Dermis blood vessel endothelial cell (primary cell): ENCODE measurements at places on chromosomes 3 and 15. TPM values are rescaled to one million over a fixed set of nuclear protein-coding genes. Genes with fewer than 3 reads are reported as not detected.
A peak's percentile ranks its signal among the peaks of the same experiment; 100 is the strongest.

NMNAT3 gene
- total RNA-seq = 1.1 and 1.5 TPM in 2 replicates

SKOR1 gene
- total RNA-seq = 0.05 TPM in 1 of 2 replicates, not detected in the other

GOLGA6B gene
- total RNA-seq = not detected in 2 replicates

DNA sequence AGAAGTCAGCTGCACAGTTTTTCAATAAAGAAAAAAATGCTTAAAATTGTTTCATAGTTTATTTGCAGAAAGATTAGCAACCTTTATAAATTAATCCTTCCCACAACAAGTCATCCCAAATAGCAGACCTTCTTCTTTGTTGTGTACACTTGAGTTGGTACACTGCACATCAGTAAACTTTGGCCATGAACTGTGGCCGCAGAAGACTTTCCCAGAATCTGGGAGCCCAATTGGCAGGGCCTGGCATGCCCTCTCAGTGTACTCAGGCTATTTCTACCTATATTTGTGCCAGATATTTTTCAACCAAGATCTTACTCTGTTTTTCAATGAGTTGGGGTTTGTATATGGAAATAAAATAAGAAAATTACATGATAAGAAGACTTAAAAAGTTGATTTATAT lies 133.1 kb downstream of the DIPK2A start:
- no peak for DNase-seq

DNA sequence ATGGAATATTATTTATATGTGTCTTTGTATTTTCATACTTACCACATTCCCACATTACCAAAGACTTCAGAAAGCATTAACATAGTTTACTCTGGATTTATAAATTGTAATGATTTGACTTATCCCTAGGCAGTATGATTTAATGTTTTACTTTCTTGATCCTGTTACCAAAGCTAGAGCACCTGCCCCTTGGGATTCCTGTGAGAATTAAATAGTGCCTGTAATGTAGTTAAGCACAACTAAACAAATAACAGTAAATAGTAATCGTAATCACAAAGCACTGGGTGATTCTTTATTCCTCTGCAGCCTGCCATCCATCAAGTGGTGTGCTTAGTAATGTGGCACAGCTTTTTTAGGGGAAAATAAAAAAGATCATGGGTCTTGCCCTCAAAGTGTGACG lies 39.1 kb downstream of the ATP2C1 start:
- no peak for DNase-seq

LYZL4 gene
- total RNA-seq = not detected in 2 replicates

GRCh38 chr3:2657971-2658370 lies 452.2 kb downstream of the IL5RA start:
- no peak for DNase-seq

DNA sequence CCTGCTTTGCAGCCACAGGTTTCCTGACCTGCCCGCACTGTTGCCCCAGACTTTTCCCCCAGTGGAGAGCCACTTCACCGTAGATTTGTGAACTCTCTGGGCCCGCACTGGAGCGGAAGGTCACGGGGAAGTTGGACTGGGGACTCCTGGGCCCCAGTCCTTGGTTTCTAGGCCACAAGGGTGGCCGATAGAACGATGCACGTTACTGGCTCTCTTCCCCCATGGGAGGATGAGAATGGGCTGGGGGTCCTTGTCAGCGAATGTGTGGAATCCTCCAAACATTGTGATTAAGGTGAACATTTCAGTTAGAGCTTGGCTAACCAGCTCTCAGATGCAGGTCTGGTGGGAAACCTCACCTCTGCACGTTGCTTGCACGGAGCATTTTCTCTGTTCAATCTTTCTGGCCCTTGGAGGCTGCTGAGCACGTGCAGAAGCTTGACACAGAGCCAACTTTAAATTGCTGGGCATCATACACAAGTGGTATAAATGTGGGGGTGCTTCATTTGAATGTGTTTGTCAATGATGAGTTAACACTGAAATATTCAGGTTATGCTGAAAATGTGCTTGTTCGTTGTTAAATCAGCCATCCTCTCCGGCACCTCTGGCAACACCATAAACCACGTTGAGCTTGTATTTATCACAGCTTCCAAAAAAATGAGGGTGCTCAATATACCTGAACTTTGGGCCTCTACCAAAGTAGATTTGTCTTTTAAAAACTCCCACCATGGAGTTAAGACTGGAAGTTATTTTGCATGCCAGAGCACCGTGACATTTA lies 976 bp downstream of the DIS3L start:
- peak; percentile 66 for DNase-seq

DNA sequence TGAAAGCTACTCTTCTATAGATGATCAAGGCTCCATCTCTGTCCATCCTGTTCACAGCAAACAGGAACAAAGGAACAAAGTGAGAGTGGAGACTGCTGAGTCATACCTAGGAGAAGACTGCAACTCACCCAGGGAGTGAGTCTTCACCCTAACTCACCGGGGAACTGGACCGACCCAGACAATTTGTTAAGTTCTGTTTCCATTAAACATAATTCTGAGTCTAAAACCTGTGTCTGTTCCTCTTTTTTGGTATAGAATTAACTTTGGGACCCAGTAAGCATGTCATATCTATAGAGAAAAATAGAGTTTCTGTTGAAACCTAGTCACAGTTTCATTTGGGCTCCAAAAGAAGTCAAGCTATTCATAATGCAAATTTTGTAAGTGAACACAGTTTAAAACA lies 21.6 kb downstream of the CCDC80 start:
- peak; percentile 25 for DNase-seq

DNA sequence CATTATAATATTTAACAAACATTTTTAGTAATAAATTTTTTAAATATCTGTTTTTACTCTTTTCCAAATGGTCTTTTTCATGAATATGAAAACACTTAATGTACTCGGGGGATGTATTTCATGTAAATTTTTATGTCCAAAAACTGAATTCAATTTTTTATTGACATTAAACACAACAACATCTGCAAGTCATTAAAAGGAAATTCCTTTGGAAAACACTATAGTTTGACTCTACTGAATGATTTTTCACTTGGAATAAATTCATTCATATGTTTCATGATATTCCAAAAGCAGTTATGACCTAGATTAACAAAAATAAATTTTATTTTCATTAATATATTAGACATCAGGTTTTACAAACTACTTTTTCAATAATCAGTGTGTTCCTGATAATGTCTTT lies 239.8 kb upstream of the AGTR1 start:
- DNase-seq = no peak

GRCh38 chr3:69747511-69748258 lies 8.4 kb downstream of the MITF start:
- DNase-seq = no peak

DNA sequence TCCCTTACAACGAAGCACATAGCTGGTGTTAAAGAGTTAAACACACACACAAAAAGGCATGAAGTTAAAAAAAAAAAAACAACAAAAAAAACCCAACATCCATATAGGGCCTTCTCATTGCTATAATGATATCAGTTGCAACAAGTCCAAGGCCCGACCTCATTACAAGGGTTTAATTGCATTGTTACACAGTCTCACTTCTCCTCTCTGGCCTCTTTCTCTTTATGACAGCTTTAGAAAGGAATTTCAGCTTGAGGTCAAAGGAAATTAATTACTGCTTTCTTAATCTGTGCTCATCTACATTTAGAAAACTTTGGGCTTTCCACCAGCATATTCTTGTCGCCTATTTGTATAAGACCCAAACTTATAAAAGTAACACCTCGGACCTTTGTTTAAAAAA lies 342.1 kb downstream of the NR2F2 start:
- DNase-seq = no peak

DNA sequence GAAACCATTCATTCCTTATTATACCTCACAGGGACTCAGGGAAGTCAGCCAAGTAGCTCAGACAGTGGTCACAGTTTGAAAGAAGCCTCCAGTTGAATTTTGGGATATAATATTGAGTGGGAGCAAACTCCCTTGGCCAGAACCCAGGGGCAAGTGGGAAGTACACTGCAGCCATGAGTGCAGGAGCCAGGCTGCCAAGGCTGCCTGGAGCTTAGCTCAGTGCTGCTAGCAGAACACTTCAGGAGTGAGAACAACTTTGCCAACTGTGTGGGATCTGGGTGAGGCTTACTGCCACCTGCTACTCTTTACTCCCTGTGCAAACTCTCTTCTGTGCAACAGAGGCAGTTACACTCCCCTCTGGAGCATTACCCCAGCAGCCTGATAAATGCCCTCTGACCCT lies 4.6 kb downstream of the OR5K3 start:
- no peak for DNase-seq

DNA sequence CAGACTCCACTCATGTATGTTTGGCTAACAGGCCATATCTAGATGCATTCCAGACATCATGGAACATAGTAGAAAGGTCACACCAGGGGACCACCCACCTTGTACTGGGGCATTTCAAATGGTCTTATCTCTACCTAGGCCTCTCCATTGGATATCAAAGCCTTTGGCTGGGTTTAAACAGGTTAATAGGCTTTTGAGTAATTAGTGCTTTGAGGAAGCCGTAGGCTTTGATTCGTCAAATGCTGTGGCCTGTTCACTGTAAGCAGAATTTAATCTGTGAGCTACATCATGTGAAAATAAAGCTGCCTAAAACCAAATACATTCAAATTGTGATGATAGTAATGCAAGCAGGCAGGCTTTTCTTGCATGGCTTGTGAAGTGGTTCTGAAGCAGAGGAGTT lies 129.5 kb downstream of the ST8SIA2 start:
- no peak for DNase-seq

GRCh38 chr3:107668416-107668815 lies 145.7 kb downstream of the BBX start:
- DNase-seq = no peak

SPTBN5 gene
- 3.2 and 11.1 TPM in 2 replicates for total RNA-seq

DNA sequence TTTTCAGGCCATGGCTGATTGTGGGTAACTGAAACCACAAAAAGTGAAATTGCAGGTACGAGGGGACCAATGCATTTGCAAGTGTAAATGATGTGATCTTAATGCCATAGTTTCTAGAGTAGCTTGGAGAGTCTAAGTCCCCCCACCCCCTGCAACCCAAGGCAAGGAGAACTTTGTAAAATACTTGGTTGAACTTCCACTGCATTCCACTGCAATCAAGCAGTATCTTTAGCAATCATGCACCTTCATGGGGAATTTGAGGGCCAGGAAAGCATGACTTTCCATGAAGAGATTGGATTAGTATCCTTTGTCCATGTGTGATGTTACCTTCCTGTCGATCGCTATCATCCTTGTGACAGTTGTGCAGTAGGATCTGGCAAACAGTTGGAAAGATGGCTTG lies 11.4 kb upstream of the CYP8B1 start:
- DNase-seq = no peak

DNA sequence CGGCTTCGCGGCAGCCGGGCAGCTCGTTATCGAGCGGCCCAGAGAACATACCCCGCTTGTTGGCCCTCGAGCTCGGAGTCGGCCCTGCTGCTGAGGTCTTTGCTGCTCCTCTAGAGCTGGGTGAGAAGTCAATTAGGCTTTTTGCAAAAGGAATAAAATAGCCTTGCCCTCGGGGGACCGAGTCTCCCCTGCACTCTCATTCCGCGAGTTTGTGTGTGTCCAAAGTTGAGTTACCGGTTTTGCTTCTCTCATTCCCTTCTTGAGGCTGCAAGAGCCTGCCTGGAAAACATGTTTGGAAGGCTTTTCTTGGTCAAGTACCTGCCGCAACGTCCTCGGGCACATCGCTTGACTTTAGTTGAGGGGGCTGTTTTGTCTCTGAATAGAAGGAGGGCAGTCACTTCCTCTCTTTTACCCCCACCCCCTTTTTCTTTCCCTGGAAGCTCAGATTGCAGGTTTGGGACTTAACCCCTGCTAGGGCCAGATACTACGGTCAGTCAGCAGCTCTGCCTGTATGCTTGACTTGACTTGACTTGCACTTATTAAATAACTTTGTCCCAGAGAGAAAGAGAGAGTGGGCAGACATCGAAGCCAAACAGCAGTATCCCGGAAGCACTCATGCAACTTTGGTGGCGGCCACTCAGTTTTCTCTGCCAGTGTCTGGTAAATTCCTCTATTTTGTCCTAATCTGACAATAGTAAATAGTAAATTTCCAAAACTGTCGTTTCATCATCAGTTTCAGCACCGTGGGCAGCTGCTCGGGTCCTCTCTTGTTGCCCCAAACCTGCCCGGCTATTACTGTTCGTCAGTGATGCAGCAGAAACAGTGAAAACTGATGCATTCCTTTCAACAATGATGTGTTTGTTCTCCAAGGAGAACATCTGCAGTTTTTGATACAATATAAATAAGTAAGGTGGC lies 609 bp downstream of the RNF13 start:
- DNase-seq = peak; percentile 45

GRCh38 chr3:29373131-29373680 lies 92.3 kb downstream of the RBMS3 start:
- DNase-seq = peak; percentile 53

DNA sequence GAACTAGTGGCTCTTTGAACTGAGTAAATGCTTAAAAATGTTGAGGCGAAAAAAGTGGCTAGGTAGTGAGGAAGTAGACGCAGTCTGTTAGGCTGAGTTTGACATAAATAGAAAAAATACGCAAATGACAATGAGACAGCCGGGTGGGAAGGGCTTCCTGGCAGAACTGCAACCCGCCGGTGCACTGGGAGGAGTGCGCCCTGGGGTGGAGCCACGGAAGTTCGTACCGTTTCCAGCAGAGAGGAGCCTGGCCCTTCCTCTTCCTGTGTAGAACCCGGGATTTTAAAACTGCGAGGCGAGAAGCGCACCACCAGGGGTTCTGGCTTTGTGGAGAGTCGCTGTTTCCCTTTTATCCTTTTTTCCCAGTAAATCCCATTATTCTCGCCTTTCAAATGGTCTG lies 602.6 kb downstream of the PYDC2 start:
- DNase-seq = peak; percentile 82

DNA sequence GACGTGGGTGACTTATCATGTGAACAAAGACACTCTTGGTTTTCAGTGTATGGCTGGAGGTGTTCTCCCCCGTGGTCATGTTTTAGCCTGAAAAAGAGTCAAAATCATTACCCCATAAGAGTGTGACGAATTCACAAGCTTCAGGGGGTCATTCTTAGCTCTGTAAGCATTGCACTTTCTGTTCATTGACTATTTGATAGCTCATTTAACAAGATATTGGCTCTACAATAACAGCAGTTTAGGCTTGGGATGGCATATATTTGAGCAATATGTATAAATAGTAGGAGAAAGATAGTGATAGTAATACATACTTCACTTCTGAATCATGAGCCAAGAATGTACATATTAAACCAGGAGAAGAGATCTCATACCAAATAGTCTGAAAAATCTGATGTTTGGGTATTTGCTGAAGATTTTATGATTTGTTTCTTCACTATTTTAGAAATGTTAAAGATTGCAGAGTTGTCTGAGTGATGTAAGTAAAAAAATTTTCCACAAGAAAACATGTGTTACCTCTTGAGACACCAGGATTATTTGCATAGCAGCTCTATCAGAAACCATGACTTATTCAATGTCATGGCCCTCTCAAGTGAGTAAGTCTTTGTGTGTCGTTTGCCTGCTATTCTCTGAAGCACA lies 996.0 kb downstream of the OTOL1 start:
- DNase-seq = no peak

GRCh38 chr3:83063446-83063845 lies 1302.0 kb upstream of the GBE1 start:
- no peak for DNase-seq

GRCh38 chr15:98358971-98359370 lies 289.4 kb upstream of the IGF1R start:
- no peak for DNase-seq
